ENCODE measurements at places on chromosomes 6 and 20.
A peak's percentile ranks its signal among the peaks of the same experiment; 100 is the strongest.

DNA sequence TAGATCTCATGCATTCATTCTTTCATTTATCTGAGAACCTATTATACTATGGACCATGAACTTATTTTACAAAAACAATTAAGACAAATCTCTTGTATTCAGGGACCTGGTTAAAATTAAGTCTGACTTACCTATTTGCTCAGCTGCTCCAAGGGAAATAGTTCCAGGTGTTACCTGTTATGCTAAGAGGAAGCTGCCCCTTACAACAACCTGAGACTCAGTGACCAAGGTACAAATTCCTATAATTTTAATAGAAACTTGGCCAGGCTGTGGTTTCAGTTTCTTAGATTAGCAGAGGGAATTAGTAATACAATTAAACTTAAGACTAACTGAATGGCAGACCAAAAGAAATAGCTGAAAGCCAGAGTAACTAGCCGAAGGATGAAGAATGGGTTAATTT, 48.2 kb upstream of the GMPR start:
- DNase-seq, result no peak

DNA sequence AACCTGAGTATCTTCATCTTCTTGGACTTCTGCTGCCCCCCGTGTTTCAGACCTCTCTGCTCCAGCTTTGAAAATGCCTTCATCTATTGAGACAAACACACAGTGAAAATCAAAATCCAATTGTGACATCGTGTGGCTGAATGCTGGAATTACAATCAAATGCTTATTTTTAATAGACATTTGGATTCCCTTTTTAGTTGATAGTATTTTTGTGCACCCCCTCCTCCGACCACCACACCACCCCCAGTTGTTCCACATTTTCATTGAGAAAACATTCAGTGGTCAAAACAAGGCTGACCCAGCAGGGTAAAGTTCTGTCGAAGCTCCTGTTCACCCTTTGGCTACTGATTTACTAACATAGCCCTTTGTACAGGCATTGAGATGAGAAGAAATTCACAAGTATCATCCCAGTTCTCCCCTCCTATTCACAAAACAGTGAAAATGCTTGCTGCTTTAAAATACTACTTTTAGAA, 79.0 kb downstream of the NRSN1 start:
- DNase-seq, result peak; percentile 49

DNA sequence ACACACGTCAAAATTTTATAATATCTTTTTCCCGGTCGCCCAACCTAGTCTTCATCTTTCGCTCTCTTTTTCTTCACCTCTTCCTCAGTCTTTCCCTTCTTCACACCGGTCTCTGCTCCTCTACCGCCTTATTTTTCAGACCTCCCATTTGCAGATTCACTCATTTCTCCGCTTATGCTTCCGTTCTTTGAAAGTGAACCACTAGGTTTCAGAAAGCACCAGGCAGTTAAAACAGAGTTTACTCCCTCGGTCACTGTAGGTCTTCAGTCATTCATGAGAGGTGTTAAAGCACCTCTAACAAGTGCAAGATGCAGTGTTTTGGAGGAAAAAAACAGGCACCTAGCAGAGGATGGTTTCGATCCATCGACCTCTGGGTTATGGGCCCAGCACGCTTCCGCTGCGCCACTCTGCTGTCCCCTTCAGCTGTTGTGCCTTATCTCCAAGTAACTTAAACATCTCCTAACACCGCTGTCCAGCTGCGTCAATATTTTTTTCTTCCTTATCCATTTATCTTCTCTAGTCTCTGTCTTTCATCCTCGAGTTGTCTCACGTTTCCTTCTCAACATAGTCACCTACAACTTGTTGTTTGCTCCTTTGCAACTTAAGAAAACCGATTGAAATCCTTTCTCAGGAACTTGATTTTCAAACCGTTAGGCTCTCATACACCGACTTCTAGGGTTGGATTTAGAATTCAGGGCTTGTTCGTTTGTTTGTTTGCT, 119.7 kb upstream of the ZNF184 start:
- peak; percentile 53 for DNase-seq

DNA sequence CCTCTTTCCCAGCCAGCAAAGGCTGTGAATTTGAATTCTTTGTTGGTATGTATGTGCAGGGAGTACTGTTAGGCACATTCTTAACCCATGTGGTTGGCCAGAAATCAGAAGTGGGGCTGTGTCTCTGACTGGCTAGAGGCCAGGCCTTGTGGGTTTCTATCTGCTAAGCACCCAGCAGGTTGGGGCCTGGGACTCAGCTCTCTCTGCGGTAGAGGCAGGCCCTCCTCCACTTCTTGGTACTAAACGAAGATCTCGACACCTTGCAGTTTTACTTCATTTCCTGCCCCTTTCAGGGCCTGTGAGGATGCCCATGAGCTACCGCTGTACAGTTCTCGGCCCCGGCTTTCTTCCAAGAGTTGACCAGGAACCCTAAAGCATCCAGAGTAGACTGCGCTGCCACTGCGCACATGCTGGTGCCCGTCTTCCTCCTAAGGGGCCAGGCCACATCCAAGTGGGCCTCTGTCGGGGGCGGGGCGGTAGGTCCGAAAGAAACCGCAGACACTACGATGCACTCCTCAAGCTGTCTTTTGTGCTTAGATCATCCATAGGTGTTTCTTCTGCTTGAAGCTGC, 51.1 kb downstream of the TCP11 start:
- no peak for DNase-seq

DNA sequence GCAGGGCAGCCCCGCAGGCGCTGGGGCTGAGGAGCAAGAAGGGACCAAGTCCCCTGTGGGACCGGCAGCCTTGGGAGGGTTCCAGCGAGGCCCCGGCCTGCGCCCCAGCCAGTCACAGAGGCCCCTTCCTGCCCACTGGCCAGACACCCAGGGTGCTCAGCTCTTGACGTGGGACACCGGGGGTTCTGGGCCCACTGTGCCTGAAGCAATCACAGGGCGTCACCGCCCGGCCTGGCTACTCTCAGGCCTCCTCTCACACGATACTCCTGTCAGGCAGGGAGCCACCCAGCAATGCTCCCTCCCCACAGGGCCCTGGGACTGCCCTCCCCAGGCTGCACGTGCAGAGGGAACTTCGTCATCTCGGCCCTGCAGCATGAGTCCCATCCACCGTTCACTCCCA, 14.5 kb downstream of the TAF4 start:
- no peak for DNase-seq

DNA sequence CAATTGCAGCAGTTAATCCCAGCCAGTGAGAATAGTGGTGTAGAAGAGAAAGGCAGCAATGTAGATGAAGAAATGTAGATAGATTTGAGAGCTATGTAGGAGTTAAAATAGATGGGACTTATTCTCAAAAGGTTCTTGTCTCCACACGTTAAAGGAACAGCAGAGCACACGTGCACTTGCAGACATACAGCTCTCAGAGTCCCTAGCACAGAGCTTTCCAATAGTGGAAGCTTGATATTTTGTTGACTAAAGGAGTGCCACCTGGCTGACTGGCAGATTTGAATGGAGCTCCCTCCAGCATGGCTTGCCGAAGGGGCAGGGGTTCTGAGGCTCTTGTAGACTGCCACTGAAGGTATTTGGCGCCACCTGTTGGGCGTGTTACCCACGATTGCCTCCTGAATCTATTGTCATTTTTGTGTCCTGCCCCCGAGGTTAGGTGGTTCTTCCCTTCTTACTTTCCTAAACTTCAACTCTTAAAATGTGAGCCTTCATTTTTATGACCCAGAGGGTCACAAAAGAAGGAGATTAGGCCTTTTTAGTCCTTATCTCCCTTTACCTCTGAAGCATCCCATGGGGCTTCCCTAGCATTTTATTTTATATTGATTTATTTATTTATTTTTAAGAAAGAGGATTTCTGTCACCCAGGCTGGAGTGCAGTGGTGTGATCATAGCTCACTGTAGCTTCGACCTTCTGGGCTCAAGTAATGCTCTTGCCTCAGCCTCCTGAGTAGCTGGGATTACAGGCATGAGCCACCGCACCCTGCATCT, 16.4 kb downstream of the BRD2 start:
- DNase-seq, result peak; percentile 92

- DNase-seq, result no peak
These were observed 259.9 kb downstream of the BMP7 start for GRCh38 chr20:57006411-57007170.

DNA sequence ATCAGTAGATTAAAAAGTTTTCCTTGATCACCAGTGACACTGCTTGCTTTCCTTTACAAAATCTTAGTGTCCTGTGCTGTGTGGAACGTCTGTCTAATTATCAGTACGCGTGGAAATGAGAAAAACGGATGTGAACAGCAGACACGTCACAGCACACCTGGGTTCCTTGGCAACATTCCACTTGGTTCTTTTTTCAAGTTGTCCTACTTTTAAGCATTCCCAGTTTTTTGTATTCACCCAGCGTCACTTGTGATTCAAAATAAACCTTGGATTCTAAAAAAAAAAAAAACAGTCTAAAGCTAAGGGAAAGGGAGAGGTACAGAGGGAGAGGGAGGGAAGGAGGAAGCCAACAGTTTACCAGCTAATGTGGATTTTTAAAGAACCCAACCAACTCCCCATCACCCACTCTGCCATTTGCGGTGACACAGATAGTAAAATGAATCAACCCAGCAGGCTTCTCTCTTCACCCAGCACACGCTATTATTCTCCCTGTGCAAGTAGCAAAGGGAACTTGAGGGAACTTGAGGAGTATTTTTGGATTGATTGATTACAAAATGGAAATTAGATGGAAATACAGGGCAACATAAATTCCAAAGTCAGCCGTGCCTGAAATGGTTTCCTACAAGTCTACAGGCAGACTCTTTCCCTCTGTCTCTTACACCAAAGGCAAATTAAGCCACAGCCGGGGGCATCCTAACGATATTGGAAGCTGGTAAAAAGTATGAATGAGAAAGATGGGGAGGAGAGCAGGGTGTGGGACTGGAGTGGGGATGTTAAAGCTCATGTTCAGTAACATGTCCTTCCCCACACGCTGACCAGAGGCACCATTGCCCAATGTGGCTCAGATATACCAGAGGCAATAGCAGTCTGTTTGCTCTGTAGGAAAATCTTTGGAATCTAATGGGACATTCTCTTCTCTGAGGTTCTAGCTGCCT, 129.8 kb downstream of the SASH1 start:
- DNase-seq, result no peak

DNA sequence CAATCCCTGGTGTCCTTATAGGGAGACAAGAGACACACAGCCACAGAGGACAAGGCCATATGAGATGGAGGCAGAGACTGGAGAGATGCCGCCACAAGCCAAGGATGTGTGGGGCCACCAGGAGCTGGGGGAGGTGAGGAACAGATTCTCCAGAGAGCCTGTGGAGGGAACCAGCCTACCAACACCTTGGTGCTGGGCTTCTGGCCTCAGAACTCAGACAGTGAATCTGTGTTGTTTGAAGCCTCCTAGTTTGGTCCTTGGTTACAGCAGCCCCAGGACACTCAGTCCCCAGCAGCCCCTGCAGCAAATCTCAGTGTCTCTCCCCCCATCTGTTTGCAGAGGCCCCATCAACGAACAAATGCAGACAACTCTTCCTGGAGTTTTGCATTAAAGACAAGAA, 73.2 kb upstream of the BHLHE23 start:
- no peak for DNase-seq

DNA sequence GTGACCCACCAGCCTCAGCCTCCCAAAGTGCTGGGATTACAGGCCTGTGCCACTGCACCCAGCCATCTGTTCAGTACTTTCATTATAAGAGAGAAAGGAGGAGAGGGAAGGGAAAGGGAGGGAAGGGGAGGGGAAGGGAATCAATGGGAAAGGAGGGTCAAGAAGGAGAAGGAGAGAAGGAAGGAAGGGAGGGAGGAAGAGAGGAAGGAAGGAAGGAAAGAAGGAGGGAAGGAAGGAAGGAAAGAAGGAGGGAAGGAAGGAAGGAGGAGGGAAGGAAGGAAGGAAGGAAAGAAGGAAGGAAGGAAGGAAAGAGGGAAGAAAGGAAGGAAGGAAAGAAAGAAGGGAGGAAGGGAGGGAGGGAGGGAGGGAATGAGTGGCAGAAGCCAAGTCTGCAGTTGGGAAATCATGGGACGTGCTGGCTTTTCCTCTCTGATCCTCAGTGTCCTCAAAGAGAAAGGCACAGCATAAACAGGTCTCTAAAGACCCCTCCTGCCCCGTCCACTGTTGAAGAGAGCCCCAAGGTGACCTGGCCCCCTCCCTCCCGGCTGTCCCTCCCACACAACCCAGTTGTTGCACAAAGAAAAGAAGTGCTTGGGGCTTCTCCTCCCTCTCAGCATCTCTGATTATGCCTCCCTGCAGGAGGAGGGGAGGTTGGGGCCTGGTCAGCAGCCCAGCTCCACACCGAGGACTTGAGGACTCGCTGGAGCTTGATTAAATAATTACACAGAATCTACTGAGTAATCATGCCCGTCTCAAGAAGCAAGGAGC, 69.1 kb upstream of the TOP1 start:
- DNase-seq, result no peak

DNA sequence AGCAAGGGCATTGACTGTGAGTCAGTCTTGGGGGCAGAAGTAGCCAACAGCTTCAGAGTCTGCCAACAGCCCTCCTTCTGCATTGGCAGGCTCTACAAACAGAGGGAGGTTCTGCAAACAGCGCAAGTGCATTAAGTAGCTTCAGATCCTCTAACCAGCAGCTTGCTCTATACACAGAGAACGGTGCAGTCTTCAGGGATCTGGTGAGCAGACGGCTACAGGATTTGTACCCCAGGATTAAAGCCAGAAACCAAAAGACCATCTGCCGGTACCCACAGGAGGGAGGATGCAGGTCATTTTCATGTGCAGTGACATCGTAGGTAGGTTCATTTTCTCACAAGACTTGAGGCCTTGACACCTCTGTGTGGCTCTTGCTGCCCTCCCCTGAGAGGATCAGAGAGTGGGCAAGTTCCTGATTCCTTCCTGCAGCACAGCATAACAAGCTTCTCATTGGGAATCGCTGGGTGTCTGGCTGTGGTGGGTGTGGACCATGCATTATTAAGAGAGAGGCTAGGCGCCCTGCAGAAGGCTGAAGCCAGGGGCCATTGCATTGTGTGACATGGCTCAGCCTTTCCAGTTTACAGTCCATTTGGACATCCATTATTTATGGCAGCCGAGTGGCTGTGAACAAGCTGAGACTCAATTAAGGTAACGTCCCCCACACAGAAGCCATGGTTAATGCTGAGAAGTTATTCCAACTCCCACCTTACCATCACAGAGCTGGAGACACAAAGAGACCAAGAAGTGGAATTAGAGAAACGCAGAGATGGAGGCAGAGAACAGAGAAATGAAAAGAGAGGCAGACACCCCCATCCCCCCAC, 250.0 kb downstream of the LRFN2 start:
- no peak for DNase-seq

DNA sequence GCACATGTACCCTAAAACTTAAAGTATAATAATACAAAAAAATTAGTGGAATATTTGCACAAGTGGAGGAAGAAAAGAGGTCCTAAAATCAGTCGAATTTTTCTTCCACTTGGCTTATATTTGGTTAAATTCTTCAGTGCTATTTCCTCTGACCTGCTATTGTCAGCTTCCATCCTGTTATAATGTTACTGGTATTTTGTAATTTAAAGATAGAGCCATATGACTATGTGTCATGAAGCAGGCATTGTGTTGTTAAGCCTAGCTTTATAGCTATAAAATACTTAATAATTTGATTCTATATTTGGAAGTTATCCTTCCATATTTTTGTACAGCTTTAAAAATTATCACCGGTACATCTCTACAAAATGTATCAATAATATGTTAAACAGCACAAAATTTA, 455.9 kb upstream of the MARCKS start:
- DNase-seq, result no peak

GRCh38 chr20:24609757-24610156, 140.3 kb downstream of the SYNDIG1 start:
- DNase-seq, result no peak

Measured in B cell (primary cell).